Femur (tissue), 1 donor: ENCODE measurements at places on chromosomes 1 and 21.

DNA sequence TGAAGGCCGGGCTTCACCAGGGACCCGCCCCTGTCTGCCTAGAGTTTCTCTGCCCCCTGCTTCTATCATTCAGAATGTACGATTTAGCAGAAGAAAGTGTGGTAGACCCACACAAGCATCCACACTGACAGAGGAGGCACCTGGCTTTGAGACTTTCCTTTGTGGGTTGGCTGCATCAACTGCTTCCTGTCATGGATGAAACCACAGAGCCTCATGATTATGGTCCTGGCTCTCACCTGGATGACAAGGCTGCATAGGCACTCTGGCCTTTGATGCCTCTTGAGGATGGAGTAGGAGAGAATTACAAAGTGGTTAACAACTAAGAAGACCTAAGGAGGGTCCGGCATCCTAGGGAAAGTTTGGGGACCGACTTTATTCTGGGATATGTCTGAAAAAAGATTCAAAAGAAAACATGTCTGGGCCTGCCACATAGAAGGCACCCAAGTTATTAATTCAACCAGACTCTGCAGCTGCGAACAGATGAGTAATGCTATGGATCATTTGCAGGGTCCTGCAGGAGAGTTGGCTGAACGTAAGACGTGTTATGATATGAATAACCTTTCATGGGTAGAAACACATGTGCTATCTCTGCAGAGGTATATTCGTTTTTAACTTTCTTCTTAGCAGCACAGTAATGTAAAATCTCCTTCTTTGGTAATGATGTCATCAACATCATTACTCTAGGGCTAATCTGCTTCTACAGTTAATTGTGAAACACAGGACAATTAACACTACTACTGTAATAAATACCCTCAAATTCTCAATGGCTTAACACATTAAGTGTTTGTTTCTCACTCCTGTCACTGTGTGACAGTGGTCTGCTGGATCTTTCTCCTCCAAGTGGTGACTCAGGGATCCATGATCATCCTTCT is 136.2 kb downstream of the SLC35F3 start:
- no peak for DNase-seq

DNA sequence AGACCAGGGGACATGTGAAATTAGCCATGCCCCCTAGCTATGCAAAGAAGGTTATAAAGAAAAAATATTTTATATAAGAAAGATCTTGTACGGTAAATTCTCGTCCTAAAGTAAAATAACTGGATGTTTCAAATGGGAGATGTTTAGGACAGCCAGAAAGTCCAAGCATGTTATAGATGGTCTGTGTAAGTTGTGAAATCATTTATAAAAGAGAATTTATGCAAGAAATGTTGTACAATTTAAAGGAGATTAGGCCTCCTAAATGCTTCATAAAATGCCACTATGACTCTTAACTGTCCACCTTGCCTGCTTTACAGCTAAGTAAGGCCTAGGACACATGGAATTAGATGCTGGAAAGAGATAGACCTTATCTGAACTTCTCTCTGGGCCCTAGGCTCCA is 118.1 kb upstream of the POGK start:
- no peak for DNase-seq

GRCh38 chr1:108591466-108591865 is 31.6 kb downstream of the EEIG2 start:
- no peak for DNase-seq

DNA sequence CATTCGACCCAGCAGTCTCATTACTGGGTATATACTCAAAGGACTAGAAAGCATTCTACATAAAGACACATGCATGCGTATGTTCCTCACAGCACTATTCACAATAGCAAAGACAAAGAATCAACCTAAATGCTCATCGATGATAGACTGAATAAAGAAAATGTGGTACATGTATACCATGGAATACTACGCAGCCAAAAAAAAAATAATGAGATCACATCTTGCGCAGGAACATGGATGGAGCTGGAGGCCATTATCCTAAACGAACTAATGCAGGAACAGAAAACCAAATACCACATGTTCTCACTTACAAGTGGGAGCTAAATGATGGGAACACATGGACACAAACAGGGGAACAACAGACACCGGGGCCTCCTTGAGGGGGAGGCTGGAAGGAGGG is 43.7 kb downstream of the ELF3 start:
- DNase-seq: no peak

DNA sequence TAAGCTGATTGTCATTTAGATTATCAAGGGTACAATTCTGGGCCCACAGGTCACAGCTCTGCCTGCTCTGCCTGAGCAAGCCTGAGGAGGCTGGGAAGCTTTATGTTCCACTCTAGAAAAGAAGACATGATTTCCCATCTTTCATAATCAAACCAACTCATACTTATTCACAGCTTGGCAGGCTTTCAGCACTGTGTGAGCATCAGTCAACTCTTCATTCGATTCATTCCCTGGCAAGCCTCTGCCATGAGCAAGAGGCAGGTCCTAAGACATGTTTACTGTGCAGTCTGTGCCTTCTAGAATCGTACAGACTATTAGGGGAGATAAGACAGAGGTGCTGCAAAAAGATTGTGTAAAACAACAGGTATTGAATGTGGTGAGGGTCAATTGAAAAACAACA is 24.5 kb upstream of the KIRREL1 start:
- DNase-seq: no peak

DNA sequence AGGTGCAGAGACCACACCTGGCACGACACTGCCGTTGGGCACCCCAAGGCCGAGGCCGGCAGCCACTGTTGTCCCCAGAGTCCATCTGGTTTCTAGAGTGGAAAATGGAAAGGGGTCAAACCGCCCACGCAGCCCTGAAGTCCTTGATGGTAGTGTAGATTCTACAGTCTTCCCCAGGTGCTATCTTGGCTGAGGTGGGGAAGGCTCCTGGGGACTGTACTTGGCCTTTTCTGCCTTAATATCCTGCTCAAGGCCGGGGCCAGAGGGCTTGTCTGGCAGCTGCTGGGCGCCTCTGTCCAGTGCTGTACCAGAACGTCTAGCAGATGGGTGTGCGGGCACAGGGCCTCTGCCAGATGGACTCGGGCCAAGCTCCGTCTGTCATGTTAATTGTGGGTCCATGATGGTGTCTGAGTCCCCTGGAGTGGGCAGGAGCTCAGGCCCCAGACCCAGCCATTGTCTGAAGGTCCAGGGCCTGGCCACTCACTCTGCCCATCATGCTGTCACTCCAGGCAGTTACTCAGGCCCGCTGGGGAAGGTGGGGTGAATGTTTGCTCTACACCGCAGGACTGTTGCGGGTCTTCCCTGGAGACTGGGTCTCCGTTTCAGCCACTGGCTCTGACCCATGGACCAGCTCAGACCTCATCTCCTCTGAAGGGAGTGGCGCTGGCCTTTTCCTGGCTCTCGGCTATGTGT is 161.9 kb upstream of the COL6A1 start:
- no peak for DNase-seq

- DNase-seq: no peak
Observed at GRCh38 chr1:11157394-11157793, 31.8 kb upstream of the ANGPTL7 start.

DNA sequence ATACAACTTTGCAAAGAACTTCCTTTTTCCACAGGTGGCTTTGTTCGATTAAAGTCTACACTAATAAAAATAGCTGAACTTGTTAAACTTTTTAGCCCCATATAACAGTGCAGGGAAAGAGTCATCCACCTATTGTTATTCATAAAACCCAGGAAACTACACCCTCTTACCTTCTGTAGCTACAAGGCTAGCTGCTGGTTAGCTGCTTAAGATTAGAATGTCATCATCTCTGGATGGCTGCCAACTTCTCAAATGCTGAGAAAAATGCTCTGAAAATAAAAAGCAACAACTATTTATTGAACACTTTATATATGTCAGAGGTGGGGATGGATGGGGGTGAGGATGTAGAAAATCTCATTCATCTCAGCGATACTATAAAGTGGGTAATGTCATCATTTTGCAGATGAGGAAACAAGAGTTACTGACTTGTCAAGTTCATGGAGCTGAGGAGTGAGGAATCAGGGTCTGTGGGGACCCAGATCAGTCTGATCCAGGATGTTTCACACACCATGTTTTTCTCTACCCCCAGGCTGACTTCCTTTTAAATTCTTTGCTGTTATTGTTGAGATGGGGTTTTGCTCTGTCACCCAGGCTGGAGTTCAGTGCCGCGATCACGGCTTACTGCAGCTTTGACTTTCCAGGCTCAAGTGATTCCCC is 17.1 kb downstream of the ATP5PF start:
- DNase-seq: no peak

GRCh38 chr1:199399996-199400724 is 627.4 kb upstream of the NR5A2 start:
- no peak for DNase-seq

DNA sequence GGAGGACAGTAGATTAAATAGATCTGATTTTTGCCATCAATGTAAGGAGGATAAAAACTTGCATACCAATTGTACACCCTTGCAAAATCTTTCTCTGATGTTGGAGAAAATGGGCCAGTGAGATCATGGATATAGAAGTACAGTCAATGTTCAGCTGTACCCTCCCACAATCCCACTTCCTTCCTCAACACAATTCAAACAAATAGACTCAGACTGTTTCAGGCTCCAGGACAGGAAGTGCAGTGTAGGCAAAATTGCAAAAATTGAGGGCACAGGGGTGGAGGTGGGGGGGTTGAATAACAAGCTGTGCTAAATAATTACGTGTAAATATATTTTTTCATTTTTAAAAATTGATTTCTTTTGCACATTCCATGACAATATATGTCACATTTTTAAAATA is 3.9 kb upstream of the IFI44 start:
- DNase-seq: no peak
